Stimulated activated CD8-positive, alpha-beta memory T cell treated with anti-CD3 and anti-CD28 coated beads, Interleukin-4, amount 100 ng/mL, for 1 hour (primary cell): ENCODE measurements at places on chromosomes 5 and 9.

GRCh38 chr9:123081824-123082223, 48.4 kb downstream of the GPR21 start:
- no peak for DNase-seq

- no peak for DNase-seq
These were observed 1181.7 kb downstream of the EFNA5 start for GRCh38 chr5:106489004-106489403.

DNA sequence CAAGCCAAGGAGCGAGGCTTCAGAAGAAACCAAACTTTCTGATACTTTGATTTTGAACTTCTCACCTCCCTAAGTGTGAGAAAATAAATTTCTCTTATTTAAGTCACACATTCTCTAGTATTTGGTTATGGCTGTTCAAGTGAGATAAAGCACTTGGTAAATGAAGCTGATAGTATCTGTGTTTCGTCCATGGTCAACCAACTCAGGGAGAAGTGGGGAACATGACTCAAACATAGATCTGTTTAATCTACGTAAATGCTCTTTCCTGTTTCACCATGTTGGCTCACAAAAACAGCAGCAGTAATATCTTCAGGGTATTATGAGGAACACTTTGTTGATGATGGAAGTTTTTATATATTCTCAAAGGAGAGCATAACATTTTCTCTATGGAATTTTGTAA, 2167.2 kb upstream of the C9orf72 start:
- no peak for DNase-seq

- no peak for DNase-seq
These were observed 4.1 kb downstream of the LRSAM1 start for GRCh38 chr9:127455324-127455992.
